ENCODE measurements at places on chromosomes 11 and 22.

GRCh38 chr11:64558869-64559268 is 32.2 kb upstream of the SLC22A12 start:
- no peak for DNase-seq

DNA sequence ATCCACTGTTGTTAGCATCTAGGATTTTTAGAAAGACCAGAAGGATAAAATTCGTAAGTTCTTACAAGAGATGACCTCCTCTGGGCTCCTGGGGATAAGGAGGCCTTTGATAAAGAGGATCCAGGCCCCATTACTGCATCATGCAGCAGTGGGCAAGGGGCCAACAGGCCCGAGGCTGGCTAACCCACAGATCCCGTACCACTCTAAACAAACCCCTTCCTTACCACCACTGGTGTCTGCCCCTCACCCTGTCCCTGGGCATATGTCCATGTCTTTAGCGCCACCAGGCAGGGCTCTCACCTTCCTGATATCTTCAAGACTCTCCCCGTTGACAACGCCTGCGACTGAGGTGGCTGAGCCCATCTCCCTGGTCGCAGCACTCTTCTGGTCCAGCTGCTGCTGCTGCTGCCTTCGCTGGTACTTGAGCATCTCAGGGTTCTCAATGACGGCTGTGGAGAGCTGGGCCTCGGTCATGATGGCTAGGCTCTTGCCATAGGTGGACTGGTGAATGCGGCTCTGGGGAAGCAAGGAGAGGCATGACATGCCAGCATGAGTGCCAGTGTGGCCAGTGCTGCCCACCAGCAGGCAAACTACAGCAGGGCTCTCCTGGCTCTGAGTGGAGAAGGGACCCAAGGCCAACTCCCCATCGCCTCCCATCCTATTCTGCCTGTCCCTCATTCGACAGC is 46.2 kb downstream of the HIRA start:
- DNase-seq = no peak

DNA sequence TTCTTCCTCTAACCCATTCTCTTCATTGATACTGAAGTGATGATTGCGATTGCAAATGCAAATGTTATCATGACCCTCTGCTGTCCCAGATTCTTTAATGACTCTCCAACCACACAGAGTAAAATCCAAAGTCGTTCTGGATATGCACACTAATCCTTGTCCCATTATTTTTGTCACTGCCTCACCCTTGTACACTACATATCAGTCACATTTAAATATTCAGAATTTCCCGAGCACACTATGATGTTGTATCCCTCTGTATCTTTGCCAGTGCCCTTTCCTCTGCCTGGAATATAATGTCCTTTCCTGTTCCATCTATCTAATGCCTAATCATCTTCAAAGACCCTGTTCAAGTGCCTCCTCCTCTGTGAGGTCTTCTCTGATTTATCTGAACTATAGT is 55.4 kb upstream of the MMP13 start:
- DNase-seq = no peak

DNA sequence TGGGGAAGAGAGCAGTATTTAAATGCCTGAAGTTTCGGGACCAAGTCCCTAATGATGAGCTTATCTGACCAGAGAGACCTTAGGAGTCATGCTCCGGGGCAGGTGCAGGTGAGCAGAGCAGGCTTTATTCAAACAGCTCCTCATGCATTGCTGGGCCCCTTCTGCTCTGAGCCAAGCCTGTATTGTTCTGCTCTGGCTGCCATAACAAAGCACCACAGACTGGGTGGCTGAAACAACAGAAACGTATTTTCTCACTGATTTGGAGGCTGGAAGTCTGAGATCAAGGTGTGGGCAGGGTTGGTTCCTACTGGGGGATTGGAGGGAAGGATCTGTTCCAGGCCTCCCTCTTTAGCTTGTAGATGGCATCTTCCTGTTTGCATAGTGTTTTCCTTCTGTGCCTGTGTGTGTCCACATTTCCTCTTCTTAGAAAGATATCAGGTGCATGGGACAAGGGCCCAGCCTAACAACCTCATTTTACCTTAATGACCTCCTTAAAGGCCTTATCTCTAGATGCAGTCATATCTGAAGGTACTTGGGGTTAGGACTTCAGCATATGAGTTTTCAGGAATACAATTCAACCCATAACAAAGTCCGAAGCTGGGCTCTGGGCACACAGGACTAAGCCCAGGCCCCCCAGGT is 97.1 kb upstream of the PARVA start:
- no peak for DNase-seq

GRCh38 chr11:65591939-65592857 is 3.4 kb downstream of the KCNK7 start:
- DNase-seq = no peak

DNA sequence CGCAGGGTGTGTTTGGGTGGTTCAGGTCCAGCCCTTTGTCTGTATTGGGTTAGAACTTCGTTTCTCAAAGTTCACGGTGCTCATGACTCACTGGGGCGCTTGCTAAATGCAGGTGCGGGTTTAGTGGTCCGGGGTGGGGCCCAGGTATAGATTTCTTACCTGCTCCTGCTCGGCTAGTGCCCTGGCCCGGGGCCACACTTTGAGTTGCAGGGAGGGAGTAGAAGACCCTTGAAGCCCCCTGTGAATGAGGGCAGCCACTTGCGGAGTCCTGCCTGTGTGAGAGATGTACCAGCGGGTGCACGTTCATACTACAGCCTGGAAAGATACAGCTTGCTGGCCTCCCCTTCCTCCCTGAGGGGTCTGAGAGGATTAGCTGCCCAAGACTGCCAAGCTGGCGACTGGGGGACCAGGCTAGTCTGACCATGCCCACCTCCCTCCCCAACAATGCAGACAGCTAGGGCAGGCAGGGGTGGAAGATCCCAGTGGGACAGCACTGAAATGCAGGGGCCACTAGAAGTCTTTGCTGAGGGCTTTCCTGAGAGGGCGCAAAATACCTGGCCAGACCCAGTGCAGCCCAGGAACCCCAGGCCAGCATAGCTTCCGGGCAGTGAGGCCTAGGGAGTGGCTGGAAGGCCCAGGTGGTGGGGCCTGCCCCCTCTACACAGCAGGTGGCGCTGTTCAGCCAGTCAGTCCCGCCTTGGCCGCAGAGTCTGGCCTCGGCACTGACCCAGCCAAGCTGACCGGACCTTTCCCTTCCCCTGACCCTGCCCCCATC is 5.1 kb upstream of the MYRF start:
- peak; percentile 87 for DNase-seq

GRCh38 chr11:62081378-62082291 is 42.2 kb upstream of the INCENP start:
- DNase-seq = peak; percentile 84

- no peak for DNase-seq
Measured at GRCh38 chr11:63832336-63832735, 6.6 kb upstream of the MARK2 start.

DNA sequence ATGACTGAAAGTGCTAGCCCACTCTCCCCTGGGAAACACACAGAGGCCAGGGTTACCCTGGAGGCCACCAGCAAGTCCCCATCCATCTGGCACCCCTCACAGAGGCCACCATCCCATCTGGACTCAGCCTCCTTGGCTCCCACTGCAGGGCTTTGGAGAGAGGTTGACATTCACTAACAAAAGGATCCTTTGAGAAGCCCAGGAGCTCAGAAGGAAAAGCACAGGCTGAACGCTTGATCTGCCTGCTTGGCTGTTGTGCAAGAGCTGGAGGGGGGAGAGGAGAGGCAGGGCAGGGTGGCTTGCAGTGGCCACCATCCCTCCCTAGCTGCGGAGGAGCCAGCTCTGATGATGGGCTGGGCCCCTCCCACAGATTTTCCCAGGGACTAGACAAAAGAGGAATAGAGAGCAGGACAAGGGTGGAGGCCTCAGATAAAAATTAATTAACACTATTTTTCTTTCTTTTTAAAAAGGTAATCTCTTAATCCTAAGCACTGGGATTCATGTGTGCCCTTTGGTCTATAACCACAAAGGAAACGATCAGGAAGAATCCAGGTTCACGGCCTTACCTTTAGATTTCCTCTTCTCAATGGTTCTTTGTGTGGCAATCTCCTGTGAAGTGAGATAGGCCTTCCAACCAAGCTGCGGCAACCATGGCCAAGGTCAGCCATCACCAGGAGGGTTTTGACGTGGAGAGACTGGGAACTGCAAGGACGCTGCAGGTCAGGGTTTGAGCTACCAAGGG is 154.7 kb downstream of the BARX2 start:
- no peak for DNase-seq

DNA sequence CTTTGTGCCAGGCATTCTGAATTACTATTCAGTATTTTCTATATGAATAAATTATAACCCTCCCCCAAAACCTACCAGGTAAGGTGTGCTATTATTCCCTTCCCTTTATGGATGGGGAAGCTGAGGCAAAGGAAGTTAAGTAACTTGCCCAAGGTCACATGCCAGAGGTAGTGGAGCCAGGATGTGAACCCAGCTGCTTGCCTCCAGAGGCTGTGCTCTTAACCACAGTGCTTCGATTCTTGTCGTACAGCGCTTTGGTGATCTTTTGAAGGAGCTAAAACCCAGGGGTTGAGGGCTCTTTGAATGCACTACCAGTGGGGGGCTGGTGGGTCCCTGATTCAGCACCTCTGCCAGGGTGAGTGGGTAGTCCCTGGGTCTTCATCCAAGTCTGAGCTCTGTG is 18.8 kb downstream of the MCM5 start:
- no peak for DNase-seq

- no peak for DNase-seq
Measured at GRCh38 chr11:34068111-34068510, 16.6 kb downstream of the CAPRIN1 start.

DNA sequence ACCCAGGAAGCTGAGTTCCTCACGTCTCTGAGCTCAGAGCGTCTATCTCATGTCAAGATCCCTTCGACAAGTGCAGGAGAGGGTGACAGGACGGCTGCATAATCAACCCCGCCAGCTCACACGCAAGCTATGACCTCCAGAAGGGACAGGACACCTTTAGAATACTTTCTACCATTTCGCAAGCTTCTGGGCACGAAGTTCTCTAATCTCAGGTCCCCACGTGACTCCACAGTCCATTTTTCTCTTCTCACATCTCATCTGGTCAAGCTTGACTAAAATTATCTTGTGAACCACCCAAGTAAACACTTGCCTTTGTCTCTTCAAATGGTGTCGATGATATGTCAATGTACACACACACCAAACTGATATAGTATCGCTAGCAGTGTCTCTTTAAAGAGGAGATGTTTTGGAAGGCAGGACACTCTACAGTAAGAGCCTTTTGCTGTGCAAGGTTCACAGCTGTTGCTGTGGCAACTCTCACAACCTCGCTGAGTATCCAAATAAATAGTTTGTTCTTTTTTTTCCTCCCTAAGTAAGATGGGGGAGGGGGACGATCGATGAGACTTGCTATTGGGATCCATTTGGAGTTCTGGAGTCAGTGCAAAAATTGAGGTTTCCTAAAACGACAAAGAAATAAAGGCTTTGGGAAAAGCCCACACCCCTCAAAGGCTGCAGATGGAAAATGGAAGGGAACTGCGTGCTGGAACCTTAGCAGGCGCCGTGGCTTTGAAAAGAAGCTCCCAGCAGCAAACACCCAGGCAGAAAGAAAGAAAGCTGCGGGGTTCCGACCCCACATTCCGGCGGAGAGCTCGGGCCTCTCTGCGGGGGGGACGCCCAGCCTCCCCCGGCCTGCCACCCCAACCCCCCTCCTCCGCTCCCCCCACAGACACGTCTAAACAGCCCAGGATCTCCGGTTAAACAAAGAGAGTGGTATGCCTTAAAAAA is 215.4 kb upstream of the UBASH3B start:
- peak; percentile 45 for DNase-seq

GRCh38 chr11:40130427-40130826 is 1329.0 kb downstream of the LRRC4C start:
- no peak for DNase-seq

DNA sequence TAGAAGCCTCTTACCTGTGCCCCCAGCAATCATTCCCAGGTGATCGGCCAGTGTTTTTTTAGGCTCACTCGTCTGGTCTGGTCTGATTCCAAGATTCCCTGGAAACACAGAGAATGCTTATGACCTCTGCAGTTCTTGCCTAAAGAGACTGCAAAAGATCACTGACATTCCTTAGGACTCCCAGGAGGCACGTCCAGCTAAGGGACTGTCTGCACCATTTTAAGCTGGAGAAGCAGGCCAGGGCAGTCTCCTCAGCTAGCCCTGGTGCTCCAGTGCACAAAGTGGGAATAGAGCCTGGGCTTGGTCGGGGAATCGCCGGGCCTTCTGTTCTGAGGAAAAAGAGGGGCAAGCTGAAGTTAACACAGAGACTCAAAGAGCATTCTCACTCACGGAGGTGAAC is 4.8 kb downstream of the CYB5R2 start:
- DNase-seq = no peak

- DNase-seq = peak; percentile 73
Measured at GRCh38 chr11:43868852-43869567, 11.6 kb upstream of the ALKBH3 start.
